Activated CD8-positive, alpha-beta memory T cell treated with anti-CD3 and anti-CD28 coated beads, Interleukin-2, amount 10 ng/mL, durations not matched to agents 7 days and 5 days (primary cell): ENCODE measurements at places on chromosomes 3 and 15. TPM values are rescaled to one million over a fixed set of nuclear protein-coding genes. Genes with fewer than 3 reads are reported as not detected.
A peak's percentile ranks its signal among the peaks of the same experiment; 100 is the strongest.

Gene ENTPD3
- total RNA-seq: not detected

GRCh38 chr3:151998744-151999143 lies 125.3 kb downstream of the SUCNR1 start:
- no peaks in the 10 kb centered on the region for H3K36me3 ChIP-seq
- H3K27ac ChIP-seq: no peak overlapping the region
- no peak for DNase-seq
- no peak overlapping the region for H3K4me3 ChIP-seq

DNA sequence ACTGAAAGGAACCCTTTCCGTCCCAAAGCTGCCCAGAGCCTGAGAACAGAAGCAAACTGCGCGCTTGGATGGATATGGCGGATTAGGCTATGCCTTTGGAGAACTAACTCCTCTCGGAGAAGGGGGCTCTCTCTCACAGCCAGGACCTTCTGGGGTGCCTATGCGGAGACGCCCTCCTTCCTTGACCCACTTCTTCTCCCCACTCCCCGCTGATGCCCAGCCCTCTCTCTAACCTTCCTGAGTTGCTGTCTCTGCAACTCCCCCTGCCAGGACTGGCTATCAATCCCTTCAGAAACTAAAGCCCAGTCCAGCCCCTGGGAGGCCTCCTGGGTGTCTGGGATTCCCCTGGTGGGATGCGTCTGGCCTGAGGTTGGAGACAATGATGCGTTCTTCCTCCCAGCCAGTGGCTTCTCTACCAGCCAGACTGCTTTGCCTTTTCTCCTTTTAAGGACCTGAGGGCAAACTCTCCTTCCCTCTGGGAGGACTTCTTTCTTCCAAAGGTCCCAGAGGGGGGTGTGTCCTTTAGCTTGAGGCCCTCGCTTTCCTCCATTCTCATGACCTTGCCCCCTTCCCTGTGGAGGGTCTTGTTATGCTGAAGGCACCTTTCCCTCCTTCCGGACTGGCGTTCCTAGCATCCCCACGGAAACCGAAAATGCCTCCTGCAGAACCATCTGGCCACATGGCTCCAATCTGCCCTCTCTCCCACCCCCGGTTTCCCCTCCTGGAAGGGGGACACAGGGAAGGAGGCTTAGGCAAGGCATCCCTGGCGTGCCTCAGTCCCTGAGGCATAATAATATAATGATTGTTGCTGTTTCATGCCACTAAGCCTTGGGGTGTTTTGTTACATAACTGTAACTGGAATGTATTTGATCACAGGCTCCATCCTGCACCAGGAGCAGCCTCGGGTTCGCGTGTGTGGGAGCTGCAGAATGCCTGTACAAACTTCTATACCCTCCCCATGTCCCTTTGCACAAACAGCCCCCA lies 63.4 kb upstream of the C15orf39 start:
- DNase-seq: no peak
- no peaks in the 10 kb centered on the region for H3K4me1 ChIP-seq
- H3K36me3 ChIP-seq: peaks cover 16% of the 10 kb centered on the region
- H3K27ac ChIP-seq: no peak overlapping the region
- no peak overlapping the region for H3K4me3 ChIP-seq
- H3K27me3 ChIP-seq: peaks cover 17% of the 10 kb centered on the region

DNA sequence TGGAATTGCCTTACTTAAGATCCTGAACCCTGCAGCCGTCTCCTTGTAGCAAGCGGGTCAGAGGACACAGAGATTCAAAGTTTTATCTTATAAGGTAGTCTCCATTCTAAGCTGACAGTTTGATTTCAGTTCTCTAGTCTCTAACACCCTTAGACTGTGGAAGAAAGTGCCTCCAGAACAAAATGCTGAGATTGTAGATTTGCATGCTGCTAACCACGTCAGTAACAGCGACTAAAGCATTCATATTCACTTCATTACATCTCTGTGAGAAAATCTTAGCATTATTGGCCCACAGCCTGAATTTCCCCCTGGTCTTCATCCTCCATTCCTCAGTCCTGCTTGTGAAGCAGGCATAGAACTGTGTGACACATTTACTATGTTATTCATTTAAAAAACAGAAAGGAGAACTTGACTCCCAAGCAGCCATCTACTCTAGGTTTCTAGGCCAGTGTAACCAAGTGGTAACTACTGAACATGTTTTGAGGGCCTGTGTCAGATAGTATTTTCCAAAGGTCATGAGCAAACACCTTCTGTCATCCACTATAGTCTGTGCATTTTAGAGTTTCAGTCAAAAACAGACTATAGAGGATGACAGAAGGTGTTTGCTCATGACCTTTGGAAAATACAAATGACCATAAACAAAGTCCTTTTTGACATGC lies 27.4 kb downstream of the ARIH2 start:
- DNase-seq: no peak
- H3K27me3 ChIP-seq: no peaks in the 10 kb centered on the region
- peak overlapping the region; percentile 81 for H3K27ac ChIP-seq
- peaks cover 24% of the 10 kb centered on the region for H3K36me3 ChIP-seq
- H3K4me3 ChIP-seq: no peak overlapping the region

DNA sequence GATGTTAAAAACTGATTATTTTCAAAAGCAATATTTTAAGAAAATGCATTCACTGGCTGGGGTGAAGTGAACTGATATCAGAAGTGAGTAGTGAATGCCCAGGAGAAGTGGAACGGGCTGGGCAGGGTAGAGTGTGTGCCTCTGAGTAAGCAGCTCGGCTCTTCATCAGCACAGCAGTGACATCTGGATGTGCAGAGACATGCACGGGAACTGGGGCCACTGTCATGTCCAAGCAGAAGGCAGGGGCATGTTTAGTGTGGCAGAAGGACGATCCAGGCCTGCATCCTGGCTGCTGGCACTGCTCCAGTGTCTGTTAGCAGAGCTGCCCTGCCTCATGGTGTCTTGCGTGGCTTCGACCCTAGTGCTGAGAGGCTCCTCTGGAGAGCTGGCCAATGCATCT lies 305.6 kb upstream of the LRRFIP2 start:
- no peak for DNase-seq
- no peaks in the 10 kb centered on the region for H3K4me1 ChIP-seq
- no peaks in the 10 kb centered on the region for H3K36me3 ChIP-seq
- no peak overlapping the region for H3K4me3 ChIP-seq
- H3K27me3 ChIP-seq: peaks cover 20% of the 10 kb centered on the region
- no peak overlapping the region for H3K27ac ChIP-seq

GRCh38 chr15:60362321-60363086 lies 35.3 kb downstream of the ANXA2 start:
- H3K4me3 ChIP-seq: no peak overlapping the region
- peak; percentile 78 for DNase-seq
- peaks cover 32% of the 10 kb centered on the region for H3K4me1 ChIP-seq
- H3K27ac ChIP-seq: peak overlapping the region; percentile 69
- H3K27me3 ChIP-seq: no peaks in the 10 kb centered on the region
- H3K36me3 ChIP-seq: peaks cover 57% of the 10 kb centered on the region

DNA sequence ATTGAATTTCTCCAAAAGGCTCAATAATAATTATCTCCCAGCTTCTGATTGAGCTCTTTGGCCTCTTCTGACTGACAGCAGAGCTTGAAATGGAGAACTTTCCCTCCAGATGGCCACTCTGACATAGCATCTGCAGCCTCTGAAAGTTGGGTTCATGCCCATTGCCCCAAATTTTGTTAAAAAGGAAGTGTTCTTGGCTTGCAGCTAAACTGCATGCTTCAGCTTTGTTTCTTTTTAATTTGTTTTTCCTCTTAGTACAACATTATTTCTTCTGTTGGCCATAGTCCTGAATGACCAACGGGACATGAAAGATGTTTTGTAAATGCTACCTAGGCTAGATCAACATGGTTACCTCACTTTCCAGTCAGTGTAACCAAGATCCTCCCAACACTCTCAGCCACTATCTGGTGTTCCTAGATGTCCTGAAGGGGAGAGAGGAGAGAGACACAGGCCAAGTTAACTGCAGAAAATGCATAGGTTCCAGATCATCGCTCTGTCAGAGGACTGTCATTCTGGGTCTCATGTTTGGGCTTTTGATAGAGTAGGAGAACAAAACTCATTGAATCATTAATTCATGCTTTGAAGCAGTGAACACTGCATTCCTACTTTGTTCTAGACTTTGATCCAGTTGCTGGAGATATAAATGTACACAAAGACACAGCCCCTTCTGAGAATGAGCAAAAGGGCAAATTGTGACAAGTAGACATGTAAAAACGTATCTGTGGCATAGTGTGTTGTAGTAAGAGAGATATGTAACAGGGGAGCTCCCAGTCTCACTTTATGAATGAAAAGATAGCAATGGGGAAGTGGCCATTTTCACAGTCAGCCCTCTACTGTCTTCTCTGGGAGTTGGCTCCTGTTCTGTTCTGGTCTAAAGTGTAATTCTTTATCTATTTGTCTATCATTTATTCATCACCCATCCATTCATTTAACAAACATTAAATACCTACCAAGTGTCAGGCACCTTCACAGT lies 156.2 kb downstream of the ZNF621 start:
- no peak for DNase-seq
- no peak overlapping the region for H3K4me3 ChIP-seq
- no peak overlapping the region for H3K27ac ChIP-seq

DNA sequence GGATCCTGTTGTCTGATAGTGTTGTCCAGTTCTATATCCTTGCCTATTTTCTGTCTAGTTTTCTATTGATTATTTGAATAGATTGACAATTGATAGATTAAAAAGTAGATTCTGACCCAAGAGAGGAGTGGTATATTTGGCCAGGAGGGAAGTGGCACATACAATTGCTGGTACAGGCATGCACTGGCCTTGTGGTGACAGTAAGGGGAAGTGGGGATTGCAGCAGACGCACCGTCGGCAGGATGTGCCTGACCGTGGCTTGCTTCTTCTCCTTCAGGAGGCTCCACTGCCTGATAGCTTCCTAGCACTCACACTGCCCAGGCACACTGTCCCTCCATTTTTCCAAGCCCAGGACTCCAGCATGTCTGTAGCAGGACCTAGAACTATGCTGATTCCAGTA lies 10.5 kb downstream of the GABRG3 start:
- H3K4me3 ChIP-seq: no peak overlapping the region
- H3K27me3 ChIP-seq: no peaks in the 10 kb centered on the region
- H3K27ac ChIP-seq: no peak overlapping the region
- H3K36me3 ChIP-seq: no peaks in the 10 kb centered on the region
- H3K4me1 ChIP-seq: no peaks in the 10 kb centered on the region

DNA sequence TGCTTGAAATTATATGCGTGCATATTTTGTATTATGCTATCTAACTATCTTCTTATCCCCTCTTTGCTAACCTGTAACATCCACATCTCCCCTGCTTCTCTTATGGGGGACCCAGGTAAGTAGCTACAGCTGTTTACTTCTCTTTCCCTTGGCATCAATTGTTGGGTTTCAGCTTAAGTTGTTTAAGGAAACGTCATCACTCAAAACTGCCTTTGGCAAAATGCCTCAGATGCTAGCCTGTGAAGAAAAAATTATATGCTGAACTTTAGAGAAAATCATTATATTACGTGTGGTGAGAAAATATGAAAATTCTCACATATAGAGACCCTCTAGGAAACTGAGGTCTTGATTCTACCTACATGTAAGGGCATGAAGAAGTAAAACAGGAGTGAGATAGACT lies 447.0 kb upstream of the NECTIN3 start:
- no peak for DNase-seq
- H3K36me3 ChIP-seq: peaks cover 2% of the 10 kb centered on the region
- no peaks in the 10 kb centered on the region for H3K27me3 ChIP-seq
- H3K4me1 ChIP-seq: peaks cover 11% of the 10 kb centered on the region
- H3K27ac ChIP-seq: no peak overlapping the region
- H3K4me3 ChIP-seq: no peak overlapping the region

Gene ZNF501
- 1.1 TPM for total RNA-seq

Gene PLD1
- 2.0 TPM for total RNA-seq

Gene LOXL1
- 8.6 TPM for total RNA-seq

- peaks cover 24% of the 10 kb centered on the region for H3K4me1 ChIP-seq
- H3K4me3 ChIP-seq: no peak overlapping the region
- H3K36me3 ChIP-seq: peaks cover 13% of the 10 kb centered on the region
- DNase-seq: no peak
Observed at GRCh38 chr15:45449916-45450867, 71.8 kb upstream of the GATM start.

GRCh38 chr15:91909574-91909973 lies 56.1 kb downstream of the SLCO3A1 start:
- no peak overlapping the region for H3K4me3 ChIP-seq
- H3K4me1 ChIP-seq: peaks cover 2% of the 10 kb centered on the region
- H3K27ac ChIP-seq: no peak overlapping the region
- no peaks in the 10 kb centered on the region for H3K27me3 ChIP-seq
- no peaks in the 10 kb centered on the region for H3K36me3 ChIP-seq
- DNase-seq: no peak

DNA sequence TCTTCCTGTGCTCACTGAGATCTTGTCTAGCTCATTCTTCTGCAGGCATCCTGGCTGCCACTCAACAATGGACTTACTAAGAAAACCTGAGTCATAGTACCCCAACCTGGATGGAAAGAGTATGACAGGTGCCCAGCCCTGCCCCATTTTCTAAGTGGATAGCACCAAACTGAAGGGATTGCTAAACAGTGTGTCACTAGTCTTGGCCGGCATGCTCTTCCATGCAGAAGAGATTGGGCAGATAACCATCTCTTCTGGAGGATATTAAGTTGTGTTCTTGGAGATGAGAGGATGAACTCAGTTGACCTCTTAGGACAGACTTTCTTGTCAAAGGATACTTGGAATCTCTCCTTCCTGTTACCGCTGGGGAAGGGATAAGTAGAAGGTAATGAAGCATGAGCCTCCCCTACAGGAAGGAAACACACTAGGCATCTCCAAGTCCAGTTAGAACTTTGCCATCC lies 797.5 kb downstream of the AGBL1 start:
- no peak for DNase-seq
- no peak overlapping the region for H3K4me3 ChIP-seq
- no peaks in the 10 kb centered on the region for H3K36me3 ChIP-seq
- no peaks in the 10 kb centered on the region for H3K27me3 ChIP-seq
- no peaks in the 10 kb centered on the region for H3K4me1 ChIP-seq

- DNase-seq: no peak
- H3K36me3 ChIP-seq: no peaks in the 10 kb centered on the region
- H3K4me3 ChIP-seq: no peak overlapping the region
- no peaks in the 10 kb centered on the region for H3K4me1 ChIP-seq
Observed at GRCh38 chr15:70615435-70616310, 147.7 kb downstream of the UACA start.

Gene APBA2
- 2.6 TPM for total RNA-seq

GRCh38 chr3:71564361-71564760 lies 19.2 kb downstream of the FOXP1 start:
- H3K4me1 ChIP-seq: peaks cover 6% of the 10 kb centered on the region
- no peak for DNase-seq
- no peak overlapping the region for H3K27ac ChIP-seq
- H3K4me3 ChIP-seq: no peak overlapping the region

DNA sequence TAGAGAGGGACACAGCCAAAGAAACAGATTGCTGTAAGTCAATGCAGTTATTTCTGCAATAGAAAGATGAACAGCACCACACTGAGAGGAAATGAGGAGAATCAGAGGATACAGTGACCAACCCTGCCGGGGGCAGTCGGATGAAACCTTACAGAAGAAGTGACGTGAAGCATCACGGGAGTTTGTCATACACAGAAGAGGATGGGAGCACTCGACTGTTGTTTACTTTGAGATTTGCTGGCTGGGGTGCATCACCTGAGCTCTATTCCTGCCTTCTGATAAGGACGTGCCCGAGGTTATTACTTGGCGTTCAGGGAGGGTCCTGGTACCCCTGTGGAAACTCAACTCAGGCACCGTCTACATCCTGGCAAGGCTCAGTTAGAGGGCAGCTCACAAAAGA lies 45.4 kb downstream of the MAGEF1 start:
- no peaks in the 10 kb centered on the region for H3K36me3 ChIP-seq
- DNase-seq: no peak
- H3K4me3 ChIP-seq: no peak overlapping the region
- no peaks in the 10 kb centered on the region for H3K4me1 ChIP-seq
- H3K27me3 ChIP-seq: peaks cover 26% of the 10 kb centered on the region
- H3K27ac ChIP-seq: no peak overlapping the region
